ENCODE measurements at places on chromosomes 12 and 14. TPM values are rescaled to one million over a fixed set of nuclear protein-coding genes. Genes with fewer than 3 reads are reported as not detected.

The ZDHHC17 gene
- 7.9 TPM for total RNA-seq

The PAPLN gene
- total RNA-seq = 4.6 TPM

The METTL1 gene
- 43.0 TPM for total RNA-seq

The NFE2 gene
- total RNA-seq = 0.03 TPM

The KRT81 gene
- total RNA-seq = 3,224 TPM

The SIVA1 gene
- 139 TPM for total RNA-seq

The PAH gene
- 0.08 TPM for total RNA-seq

The TSPAN19 gene
- total RNA-seq = not detected

The KLRB1 gene
- not detected for total RNA-seq

The OAS1 gene
- total RNA-seq = 34.1 TPM

The PPP4R4 gene
- total RNA-seq = 0.48 TPM
